ENCODE measurements at places on chromosomes 4 and X. TPM values are rescaled to one million over a fixed set of nuclear protein-coding genes. Genes with fewer than 3 reads are reported as not detected.

Gene USP17L15
- total RNA-seq: not detected

Gene MAGEA2B
- total RNA-seq: 1.1 TPM

Gene CNKSR2
- total RNA-seq: 13.5 TPM

Gene ASB5
- 0.10 TPM for total RNA-seq

Gene CYLC1
- not detected for total RNA-seq

Gene OPN1MW3
- not detected for total RNA-seq

Gene MGAT4D
- not detected for total RNA-seq

Gene HTN3
- total RNA-seq: not detected

Gene BCLAF3
- total RNA-seq: 6.8 TPM

Gene DRD5
- not detected for total RNA-seq

Gene PDCL2
- total RNA-seq: not detected

All from type B pancreatic cell (in vitro differentiated cells).